Bronchus fibroblast of lung (primary cell): ENCODE measurements at places on chromosomes 5 and 9. TPM values are rescaled to one million over a fixed set of nuclear protein-coding genes. Genes with fewer than 3 reads are reported as not detected.

CD14 gene
- 0.17 TPM in 1 of 2 replicates, not detected in the other for total RNA-seq

IFNA21 gene
- total RNA-seq: not detected in 2 replicates

PPP3R2 gene
- not detected in 2 replicates for total RNA-seq

PKD2L2 gene
- not detected in 2 replicates for total RNA-seq

GKAP1 gene
- total RNA-seq: 1.0 and 1.3 TPM in 2 replicates

BRD3OS gene
- 19.9 and 26.2 TPM in 2 replicates for total RNA-seq

CEL gene
- total RNA-seq: 0.17 and 0.30 TPM in 2 replicates

IGFBPL1 gene
- total RNA-seq: 0.34 TPM in 1 of 2 replicates, not detected in the other

DIAPH1 gene
- 32.7 and 36.8 TPM in 2 replicates for total RNA-seq

AGXT2 gene
- not detected in 2 replicates for total RNA-seq

C1QTNF2 gene
- 0.34 and 0.74 TPM in 2 replicates for total RNA-seq

SLCO6A1 gene
- not detected in 2 replicates for total RNA-seq

GMCL2 gene
- total RNA-seq: not detected in 2 replicates

PCDHA1 gene
- not detected in 2 replicates for total RNA-seq

EDIL3 gene
- 11.1 and 12.6 TPM in 2 replicates for total RNA-seq

PHF24 gene
- 0.17 and 0.74 TPM in 2 replicates for total RNA-seq

TMEM245 gene
- total RNA-seq: 19.0 and 21.2 TPM in 2 replicates

CLIC3 gene
- total RNA-seq: 1.3 and 4.0 TPM in 2 replicates

FAM221B gene
- total RNA-seq: not detected in 2 replicates

SPATA31E1 gene
- not detected in 2 replicates for total RNA-seq

GLIPR2 gene
- total RNA-seq: 28.7 and 30.8 TPM in 2 replicates

ISL1 gene
- not detected in 2 replicates for total RNA-seq

ROPN1L gene
- total RNA-seq: 0.45 and 1.3 TPM in 2 replicates

TAF11L5 gene
- not detected in 2 replicates for total RNA-seq
